ENCODE measurements at places on chromosomes 12 and 14. TPM values are rescaled to one million over a fixed set of nuclear protein-coding genes. Genes with fewer than 3 reads are reported as not detected.

IL26 gene
- polyA plus RNA-seq, result not detected

NELL2 gene
- polyA plus RNA-seq, result 0.43 TPM

ADAMTS20 gene
- polyA plus RNA-seq, result not detected

PRICKLE1 gene
- polyA plus RNA-seq, result 50.0 TPM

FAM181A gene
- polyA plus RNA-seq, result not detected

KRT83 gene
- polyA plus RNA-seq, result not detected

SLC5A8 gene
- not detected for polyA plus RNA-seq

DHRS2 gene
- polyA plus RNA-seq, result 0.15 TPM

EEA1 gene
- polyA plus RNA-seq, result 14.0 TPM

DNA sequence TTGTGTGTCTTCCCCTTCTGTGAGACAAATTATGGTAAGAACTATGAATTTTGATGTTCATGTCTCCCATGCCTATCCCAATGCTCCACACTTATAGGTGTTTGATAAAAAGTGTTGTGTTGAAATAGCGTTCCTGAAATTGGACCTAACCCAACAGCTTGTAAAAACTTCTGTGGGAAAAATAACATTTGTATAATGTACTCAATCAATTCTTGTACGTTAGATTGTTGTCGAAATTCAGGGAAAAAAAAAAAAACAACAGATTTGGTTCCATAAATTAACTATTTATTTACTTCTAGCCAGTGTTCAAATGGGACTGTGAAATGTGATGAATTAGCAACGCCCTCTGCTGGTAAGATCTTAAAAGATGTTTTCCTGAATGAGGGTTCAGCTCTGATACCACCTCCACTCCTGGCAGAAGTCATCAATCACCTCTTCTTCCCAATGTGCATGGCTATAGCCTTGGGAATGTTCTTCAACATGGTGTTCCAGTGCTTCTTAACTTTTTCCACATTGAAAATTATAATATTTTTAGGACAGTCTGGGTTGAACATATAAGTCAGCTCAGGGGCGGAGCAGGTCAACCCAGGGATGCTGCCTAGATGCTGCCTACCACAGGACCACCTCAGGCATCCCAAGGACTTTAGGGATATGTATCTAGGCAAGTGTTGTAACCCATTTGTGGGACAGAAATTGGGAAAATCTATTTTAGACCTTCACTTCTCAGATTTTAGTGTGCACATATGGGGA is 170.6 kb downstream of the OTOGL start:
- peak; percentile 27 for DNase-seq

DNA sequence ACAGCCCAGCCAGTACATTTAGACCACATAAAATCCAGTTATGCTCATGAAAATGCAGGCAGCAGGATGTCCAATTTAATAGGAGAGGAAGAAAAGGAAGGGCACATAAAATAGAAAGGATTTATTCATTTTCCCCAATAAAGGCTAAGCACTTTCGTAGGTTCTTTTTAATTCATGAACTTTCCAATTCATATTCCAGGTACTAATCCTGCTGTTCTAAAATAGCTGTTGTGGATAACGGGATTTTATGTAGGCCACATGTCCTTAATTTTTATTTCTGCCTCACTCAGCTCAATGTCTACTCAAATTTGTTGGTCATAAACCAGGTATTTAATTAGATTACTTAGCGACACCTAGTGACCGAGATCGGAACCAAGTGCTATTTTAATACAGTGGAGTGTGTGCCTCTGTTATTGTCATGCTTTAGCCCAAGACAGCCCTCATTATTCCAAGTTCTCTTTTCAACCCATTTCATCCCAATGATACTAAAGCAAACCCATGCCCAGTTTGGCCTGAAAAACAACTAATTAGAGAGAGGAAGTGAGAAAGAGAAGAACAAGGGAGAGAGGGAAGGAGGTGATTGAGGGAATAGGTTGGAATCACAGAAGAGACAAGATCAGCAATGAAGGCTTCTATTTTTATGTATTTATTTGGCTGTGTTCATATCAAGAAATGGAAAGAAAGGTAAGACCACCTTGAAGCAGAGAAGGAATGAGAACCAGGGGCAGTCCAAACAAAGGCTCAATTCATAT is 45.9 kb upstream of the IFNG-AS1 start:
- peak; percentile 38 for DNase-seq

- no peak for DNase-seq
Measured at GRCh38 chr12:40300490-40300889, 75.7 kb downstream of the LRRK2 start.

GRCh38 chr12:32600681-32601080 is 78.4 kb upstream of the DNM1L start:
- DNase-seq, result no peak

- no peak for DNase-seq
Measured at GRCh38 chr12:65620046-65620445, 204.2 kb upstream of the HMGA2 start.

GRCh38 chr14:98176892-98177291 is 1095.1 kb downstream of the BCL11B start:
- DNase-seq, result no peak

- DNase-seq, result no peak
Measured at GRCh38 chr14:63710497-63710896, 17.4 kb downstream of the SGPP1 start.

- no peak for DNase-seq
Measured at GRCh38 chr14:34107441-34107840, 156.6 kb upstream of the EGLN3 start.

- DNase-seq, result no peak
Measured at GRCh38 chr14:75673345-75674035, 12.4 kb downstream of the TTLL5 start.

GRCh38 chr12:130992979-130993538 is 39.4 kb downstream of the ADGRD1 start:
- no peak for DNase-seq

DNA sequence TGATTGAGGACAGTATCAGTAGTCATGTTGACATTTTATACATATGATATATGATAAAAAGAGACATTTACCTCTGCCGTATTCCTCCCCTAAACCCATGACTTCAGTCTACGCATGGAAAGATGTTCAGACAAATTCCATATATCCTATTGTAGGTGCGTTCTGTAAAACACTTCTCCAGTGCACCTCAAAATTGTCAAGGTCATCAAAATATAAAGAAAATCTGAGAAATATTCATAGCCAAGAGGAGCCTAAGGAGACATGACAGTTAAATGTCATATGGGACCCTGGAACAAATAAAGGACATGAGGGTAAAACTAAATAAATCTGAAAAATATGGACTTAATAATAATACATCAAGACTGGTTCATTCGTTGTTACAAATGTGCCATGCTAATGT is 71.5 kb downstream of the CCER1 start:
- no peak for DNase-seq

DNA sequence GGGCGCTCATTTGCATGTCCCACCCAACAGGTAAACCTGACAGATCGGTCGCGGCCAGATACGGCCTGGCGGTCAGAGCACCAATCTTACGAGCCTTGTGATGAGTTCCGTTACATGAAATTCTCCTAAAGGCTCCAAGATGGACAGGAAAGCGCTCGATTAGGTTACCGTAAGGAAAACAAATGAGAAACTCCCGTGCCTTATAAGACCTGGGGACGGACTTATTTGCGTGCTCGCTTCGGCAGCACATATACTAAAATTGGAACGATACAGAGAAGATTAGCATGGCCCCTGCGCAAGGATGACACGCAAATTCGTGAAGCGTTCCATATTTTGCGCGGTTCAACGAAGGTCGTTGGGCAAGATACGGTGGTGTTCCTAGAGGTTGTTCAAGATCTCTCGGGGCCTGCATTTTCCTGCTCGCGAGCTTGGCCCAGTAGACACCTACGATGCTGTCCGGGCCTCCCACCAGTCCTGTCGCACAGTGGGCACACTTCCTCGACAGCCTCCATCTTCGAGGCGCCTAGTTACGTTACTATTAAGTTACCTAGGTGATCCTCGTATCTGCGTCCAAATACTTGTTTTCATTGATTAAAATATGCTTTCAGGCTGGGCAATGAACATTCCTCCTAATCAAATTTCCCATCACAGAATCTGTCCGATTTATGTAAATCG is at the start of gene RNU6-7:
RNU6-7 (plus strand) TSS at position 230 of the 675 bp plus-strand sequence.
- DNase-seq, result no peak

DNA sequence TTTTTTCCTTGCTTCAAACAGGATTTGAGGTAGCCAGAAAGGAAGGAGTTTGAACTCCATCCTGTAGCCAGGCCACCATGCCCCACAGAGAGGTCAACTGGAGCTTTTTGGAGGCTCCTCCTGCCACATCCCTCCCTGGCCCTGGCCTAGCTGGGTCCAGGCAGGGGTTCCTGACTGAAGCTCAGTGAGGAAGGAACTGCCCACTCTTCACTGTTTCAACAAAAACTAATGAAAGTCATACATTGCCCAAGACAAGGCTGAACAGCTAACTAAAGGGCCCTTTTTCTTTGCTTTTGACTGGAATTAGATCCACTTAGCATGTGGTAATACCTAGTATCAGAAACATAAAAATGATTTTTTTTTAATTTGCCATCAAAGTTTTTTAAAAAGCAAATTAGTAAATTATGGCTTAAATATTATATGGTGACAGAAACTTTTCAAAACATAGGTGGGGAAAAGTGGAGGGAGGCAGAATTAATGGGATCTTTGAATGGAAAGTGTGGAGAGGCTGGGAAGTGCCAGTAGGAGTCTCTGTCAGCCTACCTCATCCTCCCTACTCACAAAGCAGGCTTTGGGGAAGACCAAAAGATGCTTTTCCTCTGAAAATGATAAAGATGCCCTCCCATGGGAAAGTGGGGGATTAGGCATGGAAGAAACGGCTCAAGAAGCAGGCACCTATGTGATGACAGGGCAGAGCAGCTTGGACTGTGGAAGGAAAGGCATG is 22.0 kb downstream of the PLEK2 start:
- DNase-seq, result no peak
